ENCODE measurements at places on chromosomes 4 and X. TPM values are rescaled to one million over a fixed set of nuclear protein-coding genes. Genes with fewer than 3 reads are reported as not detected.
A peak's percentile ranks its signal among the peaks of the same experiment; 100 is the strongest.

GRCh38 chrX:33211356-33212260 is at the start of gene DMD:
TSS of gene DMD (minus strand) at chrX:33211549. CDS start at chrX:33211312, 237 bp downstream.
- peak; percentile 52 for DNase-seq

DNA sequence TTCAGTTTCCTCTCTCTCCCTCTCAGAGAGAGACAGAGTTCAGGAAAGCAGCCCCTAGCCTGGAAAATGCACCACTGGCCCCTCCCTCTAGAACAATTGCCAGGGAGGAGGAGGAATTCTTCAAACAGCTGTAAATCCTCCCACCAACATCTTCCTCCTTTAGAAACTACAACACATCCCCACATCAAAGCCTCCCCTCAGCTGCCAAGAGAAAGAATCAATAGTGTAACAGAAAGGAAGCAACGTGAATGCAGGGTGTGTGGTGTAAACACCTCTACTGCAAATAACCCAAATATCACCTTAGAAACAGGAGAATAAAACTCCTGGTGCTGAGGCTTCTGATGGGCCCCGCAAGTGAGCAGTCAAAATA is 249.9 kb upstream of the GATB start:
- no peak for DNase-seq

- DNase-seq: no peak
Measured at GRCh38 chrX:113048480-113048879, 207.8 kb upstream of the AMOT start.

- no peak for DNase-seq
Measured at GRCh38 chr4:25564836-25565235, 90.8 kb upstream of the SLC34A2 start.

GRCh38 chrX:69150281-69150960 is 14.8 kb downstream of the PJA1 start:
- peak; percentile 92 for DNase-seq

- DNase-seq: no peak
Measured at GRCh38 chr4:173088144-173088543, 80.5 kb upstream of the GALNT7 start.

GRCh38 chrX:120664081-120664480 is 34.2 kb upstream of the C1GALT1C1 start:
- peak; percentile 43 for DNase-seq

DNA sequence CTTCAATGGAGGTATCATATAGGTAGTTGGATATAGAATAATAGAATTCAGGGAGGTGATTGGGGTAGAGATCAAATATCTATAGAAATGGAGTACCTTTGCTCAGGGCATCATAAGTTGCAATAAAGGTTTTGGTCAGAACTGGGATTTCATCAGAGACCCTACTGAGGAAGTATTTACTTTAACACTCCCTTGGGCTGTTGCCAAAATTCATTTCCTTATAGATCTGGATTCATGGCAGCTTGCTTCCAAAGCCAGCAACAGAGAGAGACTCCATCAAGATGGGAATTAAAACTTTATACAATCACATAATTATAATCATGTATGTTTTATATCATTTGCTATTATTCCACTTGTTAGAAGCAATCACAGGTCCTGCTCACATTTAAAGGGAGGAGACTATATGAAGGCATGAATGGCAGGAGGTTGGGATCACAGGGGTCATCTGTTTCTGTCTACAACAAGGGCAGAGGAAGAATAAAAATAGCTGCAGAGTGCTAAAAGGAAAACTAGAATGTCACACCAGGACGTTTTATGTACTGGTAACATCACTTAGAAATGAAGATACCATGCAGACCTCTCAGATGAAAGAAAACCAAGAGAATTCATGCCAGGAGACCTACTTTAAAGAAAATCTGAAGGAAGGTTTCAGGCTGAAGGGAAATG is 902.1 kb upstream of the LCORL start:
- DNase-seq: peak; percentile 8

DNA sequence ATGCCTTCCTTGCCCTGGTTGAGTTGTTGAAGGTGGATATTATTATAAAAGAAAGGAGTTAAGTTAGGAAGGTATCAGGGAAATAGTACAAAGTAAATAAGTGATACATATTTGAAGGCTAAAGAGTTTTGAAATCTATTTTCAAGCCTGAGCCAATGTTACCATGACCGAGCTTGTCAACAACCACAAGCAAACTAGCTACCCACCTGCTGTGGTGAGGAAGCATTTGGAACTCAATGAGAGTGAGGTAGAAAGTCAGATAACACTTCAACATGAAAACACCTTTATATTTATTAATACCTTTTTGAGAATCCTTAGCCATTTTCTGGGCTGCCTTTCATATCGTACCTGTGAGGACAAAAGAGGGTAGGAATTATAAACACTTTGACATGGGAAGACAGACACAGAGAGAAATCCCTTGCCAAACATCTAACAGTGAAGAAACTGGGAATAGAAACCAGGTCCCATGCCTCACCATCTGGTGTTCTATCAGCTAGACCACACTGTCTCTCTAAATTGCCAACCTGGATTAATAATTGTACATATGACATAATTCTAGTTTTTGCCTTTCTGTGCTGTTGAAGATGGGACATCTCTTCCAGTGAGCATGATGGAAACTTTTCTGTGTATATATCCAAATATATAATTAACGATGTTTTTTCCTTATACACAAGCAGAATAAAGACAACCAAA is 606.4 kb upstream of the NR3C2 start:
- DNase-seq: peak; percentile 39

DNA sequence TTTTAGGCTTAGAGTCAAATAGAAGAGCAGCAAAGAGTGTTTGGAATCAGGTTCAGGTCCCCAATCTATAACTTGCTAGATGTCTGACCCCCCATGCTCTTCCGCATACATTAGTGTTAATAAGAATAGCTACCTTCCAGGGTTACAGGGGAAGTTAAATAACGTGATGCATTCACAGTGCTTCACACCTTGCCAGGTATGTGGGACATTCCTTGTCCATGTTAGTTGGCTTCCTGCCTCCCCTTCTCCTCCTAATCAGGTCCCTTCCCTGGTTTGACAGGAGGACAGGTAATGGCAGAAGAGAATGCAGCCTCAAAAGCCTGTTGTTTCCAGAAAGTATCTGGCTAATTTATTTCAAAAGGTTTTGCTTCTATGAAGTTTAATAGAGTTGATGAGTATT is 248.7 kb downstream of the MID1IP1 start:
- peak; percentile 2 for DNase-seq

GRCh38 chrX:24167719-24168472 is 18.4 kb downstream of the ZFX start:
- DNase-seq: no peak

DNA sequence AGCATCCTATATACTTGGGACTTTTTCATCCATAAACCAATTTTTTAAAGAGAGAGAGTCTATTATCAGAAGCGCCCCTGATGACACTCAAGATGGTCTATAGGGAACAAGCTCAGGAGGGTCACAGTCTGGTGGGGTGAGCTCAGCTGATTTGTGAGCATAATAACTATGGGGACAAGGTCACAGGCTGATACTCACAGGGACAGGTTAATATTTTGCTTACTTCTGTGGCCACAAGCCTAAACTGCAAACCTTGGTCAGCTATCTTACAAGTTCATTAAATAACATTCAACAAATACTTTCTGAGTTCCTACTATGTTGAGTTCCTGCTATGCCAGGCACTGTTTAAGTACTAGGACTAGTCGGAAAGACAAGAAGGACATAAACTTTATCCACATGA is 10.2 kb upstream of the CCDC149 start:
- DNase-seq: no peak

Gene SLC10A6
- total RNA-seq: 10.9 TPM

Gene GCNA
- 1.6 TPM for total RNA-seq

Gene USP26
- not detected for total RNA-seq

Measured in bronchial epithelial cell (primary cell).